Stimulated activated CD4-positive, alpha-beta T cell treated with anti-CD3 and anti-CD28 coated beads, Interleukin-1b, Interleukin-23, amount 100 ng/mL, for 24 hours (primary cell): ENCODE measurements at places on chromosomes 2 and 18.

DNA sequence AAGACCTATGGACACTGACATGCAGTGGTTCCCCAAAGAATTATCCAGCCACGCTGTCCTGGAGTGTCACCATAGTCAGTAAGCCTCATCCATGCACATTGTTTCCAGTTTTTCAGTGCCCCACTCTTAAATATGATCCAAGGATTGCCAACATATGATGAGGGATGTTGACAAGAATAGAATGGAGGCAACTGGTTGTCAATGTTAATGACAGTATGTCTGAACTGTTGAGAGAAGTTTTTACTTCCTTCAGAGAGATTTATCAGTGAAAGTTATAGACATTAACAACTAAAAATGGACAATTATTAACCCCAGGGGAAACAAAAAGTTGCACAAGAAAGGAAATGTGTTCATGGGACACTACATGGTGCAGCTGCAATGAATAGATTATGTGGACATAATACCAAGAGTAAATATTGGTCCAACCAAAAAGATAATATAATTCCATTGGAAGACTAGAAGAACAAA lies 69.9 kb downstream of the CYP26B1 start:
- DNase-seq = no peak

- no peak for DNase-seq
Measured at GRCh38 chr2:156486147-156486546, 50.0 kb downstream of the GPD2 start.

DNA sequence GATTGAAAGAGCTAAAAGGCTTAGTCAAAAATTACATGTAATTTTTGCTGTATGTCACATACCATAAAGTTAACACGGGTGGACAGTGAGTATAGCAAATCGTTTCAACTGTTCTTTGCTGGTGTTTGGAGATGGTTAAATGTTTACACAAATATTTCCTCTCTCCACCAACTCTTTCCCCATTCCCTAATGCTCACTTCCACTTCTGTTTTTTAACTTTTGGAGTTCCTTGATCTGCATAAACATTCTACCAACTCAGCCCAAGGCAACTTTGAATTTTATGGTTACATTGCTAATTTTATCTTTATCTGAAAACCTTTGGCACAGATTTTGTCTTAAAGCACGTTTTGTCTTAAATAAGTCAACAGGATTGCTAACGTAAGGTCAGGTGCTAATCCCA lies 1.9 kb upstream of the SPOPL start:
- no peak for DNase-seq

- no peak for DNase-seq
Measured at GRCh38 chr2:56871644-56872043, 687.9 kb downstream of the CCDC85A start.

- DNase-seq = no peak
Measured at GRCh38 chr2:73611867-73612266, 30.4 kb downstream of the NAT8 start.

DNA sequence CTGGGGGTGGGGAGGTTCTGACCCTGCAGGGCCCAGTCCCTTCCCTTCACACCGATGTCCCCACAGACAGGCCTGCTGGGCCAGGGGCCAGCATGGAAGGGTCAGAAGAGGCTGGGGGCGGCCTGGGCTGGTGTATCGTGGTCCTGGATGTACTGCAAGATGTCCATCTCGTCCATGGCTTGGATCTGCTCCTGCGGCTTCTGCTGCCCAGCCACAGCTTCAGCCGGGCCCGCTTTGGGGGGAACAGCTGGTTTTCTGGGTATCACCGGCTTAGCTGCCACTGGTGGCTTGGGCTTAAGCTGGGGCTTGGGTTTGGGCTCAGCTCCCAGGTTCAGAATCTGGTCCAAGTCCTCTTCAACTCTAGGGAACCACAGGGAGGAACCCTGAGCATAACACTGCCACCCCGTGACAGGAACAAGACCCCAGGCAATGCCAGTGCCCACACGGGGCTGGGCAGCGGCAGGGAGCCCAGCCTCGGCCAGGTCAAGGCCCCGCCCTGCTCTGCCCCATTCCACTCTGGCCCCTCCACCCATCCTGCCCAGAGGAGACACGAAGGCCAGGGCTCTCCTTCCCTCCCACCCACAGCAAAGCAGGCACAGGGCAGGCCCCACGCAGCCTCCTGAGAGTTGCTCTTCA lies 31.9 kb downstream of the HS1BP3 start:
- DNase-seq = no peak

- peak; percentile 27 for DNase-seq
Measured at GRCh38 chr2:15636972-15637785, 45.5 kb downstream of the DDX1 start.

DNA sequence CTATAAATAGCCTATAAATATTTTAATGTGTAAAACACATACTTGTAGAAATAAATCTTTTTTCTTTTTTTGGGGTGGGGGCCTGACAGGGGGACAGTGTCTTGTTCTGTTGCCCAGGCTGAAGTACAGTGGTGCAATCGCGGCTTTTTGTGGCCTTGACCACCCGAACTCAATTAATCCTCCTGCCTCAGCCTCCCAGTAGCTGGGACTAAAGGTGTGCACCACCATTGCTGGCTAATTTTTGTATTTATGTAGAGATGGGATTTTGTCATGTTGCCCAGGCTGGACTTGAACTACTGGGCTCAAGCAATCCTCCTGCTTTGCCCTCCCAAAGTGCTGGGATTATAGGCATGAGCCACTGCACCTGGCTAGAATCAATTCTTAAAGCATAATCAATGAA lies 37.6 kb downstream of the NPC1 start:
- DNase-seq = no peak

GRCh38 chr2:174121175-174121574 lies 127.2 kb downstream of the OLA1 start:
- no peak for DNase-seq

GRCh38 chr18:35577045-35577848 lies 4.3 kb upstream of the GALNT1 start:
- DNase-seq = no peak

- DNase-seq = no peak
Measured at GRCh38 chr18:48226401-48226800, 182.8 kb downstream of the ZBTB7C start.

- peak; percentile 45 for DNase-seq
Measured at GRCh38 chr2:39119732-39120520, 925 bp downstream of the SOS1 start.

GRCh38 chr2:48414980-48415835 lies 114.7 kb upstream of the STON1 start:
- no peak for DNase-seq

DNA sequence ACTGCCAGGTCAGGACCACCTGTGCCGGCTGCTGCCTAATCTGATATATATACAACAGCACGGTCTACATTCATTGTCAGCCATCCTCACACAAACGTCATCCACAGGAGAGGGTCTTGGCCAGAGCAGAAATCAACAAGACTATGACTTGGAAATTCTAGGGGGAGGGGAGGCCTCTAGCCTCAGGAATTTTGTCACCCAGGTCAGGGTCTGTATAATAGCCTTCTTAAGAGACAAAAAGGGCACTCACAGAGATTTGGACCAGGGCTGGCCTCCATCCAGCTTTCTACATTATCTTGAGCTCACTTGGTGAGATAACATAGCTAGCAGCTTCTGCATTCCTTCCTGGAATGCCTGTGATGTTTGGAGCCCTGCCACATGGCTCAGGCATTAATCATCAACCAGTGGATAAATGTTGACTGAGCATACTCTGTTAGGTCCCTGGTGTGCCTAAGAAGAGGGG lies 50.4 kb upstream of the CTIF start:
- no peak for DNase-seq

- DNase-seq = no peak
Measured at GRCh38 chr18:40546875-40547274, 1408.2 kb upstream of the PIK3C3 start.

DNA sequence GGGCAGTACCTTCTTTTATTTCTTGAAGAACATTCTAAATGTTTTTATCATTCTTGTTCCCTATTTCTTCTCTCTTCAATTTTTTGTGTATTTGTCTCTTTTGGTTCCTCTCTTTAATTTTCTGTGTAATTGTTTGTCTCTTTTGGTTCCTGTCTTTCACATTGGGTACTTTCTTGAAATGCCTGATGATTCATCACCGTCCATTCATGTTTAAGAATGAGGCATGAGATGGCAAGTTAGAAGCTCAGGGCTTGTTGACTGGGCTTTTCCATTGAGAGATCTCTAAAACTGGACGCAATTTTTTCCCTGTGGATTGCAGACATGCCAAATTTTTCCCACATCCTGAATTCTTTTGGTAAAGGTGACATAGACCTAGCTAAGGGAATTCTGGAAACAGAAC lies 33.7 kb upstream of the IL1R2 start:
- DNase-seq = no peak

- DNase-seq = no peak
Measured at GRCh38 chr2:217412721-217413120, 552.9 kb upstream of the TNP1 start.

DNA sequence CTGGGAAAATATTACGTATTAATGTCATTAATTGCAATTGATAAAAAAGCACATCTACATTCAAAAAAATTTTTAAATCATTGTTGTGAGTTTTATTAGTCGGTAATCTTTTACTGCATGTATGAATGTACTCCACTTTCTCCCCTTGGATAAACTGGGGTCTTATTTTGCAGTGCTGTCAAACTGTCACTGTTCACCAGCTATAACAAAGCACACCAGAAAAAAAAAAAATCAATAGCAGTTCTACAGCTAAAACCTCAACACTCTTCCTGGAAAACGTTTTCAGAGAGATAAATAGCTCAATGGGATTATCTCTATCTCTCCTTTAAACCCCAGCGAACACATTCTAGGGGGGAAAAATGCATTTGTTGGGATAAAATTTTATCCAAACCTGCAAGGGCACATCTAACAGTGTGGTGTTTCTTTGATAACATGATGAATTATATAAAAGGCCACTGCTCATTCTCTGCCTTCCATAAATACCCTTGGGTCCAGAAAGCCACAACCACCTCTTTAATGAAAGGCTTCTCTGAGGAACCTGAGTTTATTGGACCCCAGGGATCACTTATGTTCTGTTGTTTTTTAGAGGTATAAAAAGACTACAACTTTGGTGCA lies 219.9 kb downstream of the CDH20 start:
- DNase-seq = no peak

- DNase-seq = no peak
Measured at GRCh38 chr2:39416140-39416539, 20.9 kb downstream of the MAP4K3 start.

DNA sequence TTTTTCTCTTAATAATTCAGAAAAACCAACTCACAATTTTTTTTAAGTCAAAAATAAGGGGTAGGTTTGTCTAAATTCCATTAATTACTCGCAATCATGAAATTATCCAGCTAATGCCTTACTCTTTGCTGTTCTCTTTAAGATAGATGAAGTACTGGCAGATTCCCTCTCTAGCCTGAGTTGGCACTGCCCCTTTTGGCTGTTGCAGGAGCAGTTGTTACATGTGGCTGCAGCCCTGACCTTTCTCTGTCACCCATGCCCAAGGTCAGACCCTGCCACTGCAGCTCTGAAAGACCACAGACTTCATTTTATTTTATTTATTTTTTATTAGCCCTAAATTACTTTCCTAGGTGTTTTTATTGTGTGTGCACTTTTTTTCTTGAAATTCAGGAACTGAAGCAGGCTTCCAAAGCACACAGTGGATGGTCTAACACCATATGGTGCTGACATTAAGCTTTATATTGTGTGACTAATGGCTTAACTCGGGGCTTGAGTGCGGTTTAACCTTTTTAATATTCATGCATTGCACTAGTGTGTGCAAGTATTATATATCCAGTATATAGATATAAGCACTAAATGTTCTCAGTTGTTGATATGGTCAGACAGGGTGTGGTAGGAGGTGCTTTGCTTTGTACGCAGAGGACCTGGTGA lies 313.0 kb downstream of the CDH2 start:
- DNase-seq = no peak

- DNase-seq = no peak
Measured at GRCh38 chr2:11498543-11499034, 32.6 kb upstream of the E2F6 start.

- DNase-seq = no peak
Measured at GRCh38 chr2:51734115-51734514, 702.2 kb upstream of the NRXN1 start.

- DNase-seq = no peak
Measured at GRCh38 chr2:46248171-46248570, 49.0 kb upstream of the EPAS1 start.

GRCh38 chr2:128310761-128311160 lies 7.9 kb downstream of the HS6ST1 start:
- DNase-seq = no peak

GRCh38 chr2:181466661-181467576 lies 9.7 kb downstream of the ITGA4 start:
- peak; percentile 64 for DNase-seq

DNA sequence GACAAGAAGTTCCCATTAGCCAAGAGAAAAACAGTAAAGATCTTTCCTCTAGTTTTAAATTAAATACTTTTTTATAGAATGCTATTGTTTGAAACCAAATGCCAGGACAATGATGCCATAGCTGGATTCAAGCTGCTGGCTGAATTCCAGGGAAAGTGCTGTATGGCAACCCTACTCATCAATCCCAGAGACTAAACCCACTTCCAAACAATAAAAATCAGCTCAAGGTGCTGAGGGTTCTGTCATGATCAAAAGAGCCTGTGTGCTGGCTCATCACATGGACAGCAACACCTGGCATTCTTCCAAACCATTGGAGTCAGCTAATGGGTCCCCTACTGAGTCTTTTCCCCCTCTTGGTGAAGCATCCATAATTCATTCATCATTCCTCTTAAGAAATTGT lies 53.7 kb upstream of the PARD3B start:
- DNase-seq = no peak

DNA sequence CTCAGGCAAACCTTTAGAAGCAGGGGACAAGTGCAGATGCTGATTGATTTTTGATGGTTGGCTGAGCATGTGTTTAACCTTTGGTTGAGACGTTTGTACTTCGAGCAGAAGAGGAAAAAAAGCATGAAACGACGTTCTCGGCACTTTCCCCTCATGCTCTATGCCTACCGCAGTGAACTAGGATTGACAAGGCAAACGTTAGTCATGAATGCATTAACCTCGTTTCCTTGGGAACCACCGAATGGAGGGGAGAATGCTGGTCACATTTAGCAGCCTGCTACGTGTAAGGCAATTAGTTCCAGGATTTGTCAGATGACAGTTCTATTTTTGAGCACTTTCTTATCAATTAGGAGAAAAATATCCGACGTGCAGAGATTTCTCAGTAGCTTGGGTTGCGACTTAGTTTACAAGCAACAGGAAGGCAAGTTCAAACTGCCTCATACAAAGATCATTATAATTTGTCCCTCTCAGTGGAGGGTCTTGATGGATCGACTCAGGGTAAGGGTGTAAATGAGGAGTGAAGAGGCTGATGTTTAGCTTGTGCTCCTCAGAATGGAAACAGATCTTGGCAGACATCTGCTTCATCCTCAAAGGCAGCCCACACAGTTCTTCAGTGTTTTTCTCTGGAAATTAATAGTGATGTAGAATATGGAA lies 47.4 kb upstream of the GPR45 start:
- no peak for DNase-seq

- no peak for DNase-seq
Measured at GRCh38 chr2:67646714-67647333, 249.7 kb downstream of the ETAA1 start.
